ENCODE measurements at places on chromosomes 5 and 9. TPM values are rescaled to one million over a fixed set of nuclear protein-coding genes. Genes with fewer than 3 reads are reported as not detected.

The EGR1 gene
- total RNA-seq = 1.1 TPM

The HTR4 gene
- total RNA-seq = not detected

The BTNL9 gene
- total RNA-seq = 14.5 TPM

- DNase-seq = no peak
Observed at GRCh38 chr5:32231241-32231640, 57.1 kb upstream of the GOLPH3 start.

DNA sequence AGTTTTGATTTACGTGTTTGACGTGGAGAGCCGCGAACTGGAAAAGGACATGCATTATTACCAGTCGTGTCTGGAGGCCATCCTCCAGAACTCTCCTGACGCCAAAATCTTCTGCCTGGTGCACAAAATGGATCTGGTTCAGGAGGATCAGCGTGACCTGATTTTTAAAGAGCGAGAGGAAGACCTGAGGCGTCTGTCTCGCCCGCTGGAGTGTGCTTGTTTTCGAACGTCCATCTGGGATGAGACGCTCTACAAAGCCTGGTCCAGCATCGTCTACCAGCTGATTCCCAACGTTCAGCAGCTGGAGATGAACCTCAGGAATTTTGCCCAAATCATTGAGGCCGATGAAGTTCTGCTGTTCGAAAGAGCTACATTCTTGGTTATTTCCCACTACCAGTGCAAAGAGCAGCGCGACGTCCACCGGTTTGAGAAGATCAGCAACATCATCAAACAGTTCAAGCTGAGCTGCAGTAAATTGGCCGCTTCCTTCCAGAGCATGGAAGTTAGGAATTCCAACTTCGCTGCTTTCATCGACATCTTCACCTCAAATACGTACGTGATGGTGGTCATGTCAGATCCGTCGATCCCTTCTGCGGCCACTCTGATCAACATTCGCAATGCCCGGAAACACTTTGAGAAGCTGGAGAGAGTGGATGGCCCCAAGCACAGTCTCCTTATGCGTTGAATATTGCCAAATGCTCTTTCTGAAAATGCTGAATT lies 850 bp downstream of the RRAGA start:
- no peak for DNase-seq

All from gastrocnemius medialis (tissue), 4 donors.